ENCODE measurements at places on chromosomes 7 and 10. TPM values are rescaled to one million over a fixed set of nuclear protein-coding genes. Genes with fewer than 3 reads are reported as not detected.

POU6F2 gene
- 0.27 TPM for total RNA-seq

POM121C gene
- total RNA-seq, result 87.7 TPM

SORBS1 gene
- 0.43 TPM for total RNA-seq

AGAP6 gene
- total RNA-seq, result 22.5 TPM

ARL5B gene
- total RNA-seq, result 26.1 TPM

GIMAP1 gene
- total RNA-seq, result 3.9 TPM

KCNMA1 gene
- total RNA-seq, result 0.14 TPM

OR2A42 gene
- total RNA-seq, result 0.09 TPM

PRTFDC1 gene
- total RNA-seq, result 0.11 TPM

DNA sequence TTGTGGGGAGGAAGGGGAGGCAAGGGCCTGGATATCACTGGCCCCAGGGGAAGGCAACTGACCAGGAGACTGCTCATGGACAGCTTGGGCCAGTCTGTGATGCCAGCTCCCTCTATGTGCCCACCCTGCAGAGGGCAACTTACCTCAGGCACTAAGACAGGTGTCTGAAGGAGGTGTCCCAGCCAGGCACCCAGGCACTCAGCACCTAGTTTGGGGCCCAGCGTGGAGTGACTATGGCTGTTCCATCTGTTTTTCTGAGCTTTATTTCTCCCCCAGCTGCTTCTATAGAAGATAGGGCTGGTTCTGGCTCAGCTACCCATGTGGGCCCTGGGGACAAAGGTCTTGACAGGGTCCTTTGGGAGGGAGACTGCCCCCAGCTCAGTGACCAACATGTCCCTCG, 150.6 kb upstream of the PCBD1 start:
- no peak overlapping the region for H3K4me3 ChIP-seq
- no peak for DNase-seq
- no peaks in the 10 kb centered on the region for H3K36me3 ChIP-seq
- H3K4me1 ChIP-seq, result no peaks in the 10 kb centered on the region
- no peak overlapping the region for H3K27ac ChIP-seq

- no peak overlapping the region for H3K4me3 ChIP-seq
- H3K36me3 ChIP-seq, result no peaks in the 10 kb centered on the region
- H3K27ac ChIP-seq, result no peak overlapping the region
These were observed 51.2 kb upstream of the PALS2 start for GRCh38 chr7:24521917-24522623.

- no peaks in the 10 kb centered on the region for H3K4me1 ChIP-seq
- H3K27ac ChIP-seq, result no peak overlapping the region
- no peaks in the 10 kb centered on the region for H3K36me3 ChIP-seq
- no peak overlapping the region for H3K4me3 ChIP-seq
- no peak for DNase-seq
- H3K27me3 ChIP-seq, result no peaks in the 10 kb centered on the region
These were observed 140.0 kb upstream of the PHYHIPL start for GRCh38 chr10:59036311-59037017.

DNA sequence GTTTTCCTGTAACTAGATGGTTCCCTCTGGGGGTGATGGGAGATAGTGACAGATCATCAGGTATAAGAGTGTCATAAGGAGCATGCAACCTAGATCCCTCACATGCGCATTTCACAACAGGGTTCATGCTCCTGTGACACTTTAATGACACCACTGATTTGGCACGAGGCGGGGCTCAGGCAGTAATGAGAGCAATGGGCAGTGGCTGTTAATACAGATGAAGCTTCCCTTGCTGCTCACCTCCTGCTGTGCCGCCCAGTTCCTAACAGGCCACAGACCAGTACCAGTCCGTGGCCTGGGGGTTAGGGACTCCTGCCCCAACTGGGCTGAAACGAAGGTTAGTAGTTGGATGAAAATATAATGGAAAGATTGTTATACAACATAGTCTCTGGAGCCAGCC, 201.6 kb upstream of the LRRN3 start:
- peaks cover 3% of the 10 kb centered on the region for H3K36me3 ChIP-seq
- H3K27me3 ChIP-seq, result no peaks in the 10 kb centered on the region
- peaks cover 3% of the 10 kb centered on the region for H3K4me1 ChIP-seq
- H3K4me3 ChIP-seq, result no peak overlapping the region
- DNase-seq, result no peak
- no peak overlapping the region for H3K27ac ChIP-seq

DNA sequence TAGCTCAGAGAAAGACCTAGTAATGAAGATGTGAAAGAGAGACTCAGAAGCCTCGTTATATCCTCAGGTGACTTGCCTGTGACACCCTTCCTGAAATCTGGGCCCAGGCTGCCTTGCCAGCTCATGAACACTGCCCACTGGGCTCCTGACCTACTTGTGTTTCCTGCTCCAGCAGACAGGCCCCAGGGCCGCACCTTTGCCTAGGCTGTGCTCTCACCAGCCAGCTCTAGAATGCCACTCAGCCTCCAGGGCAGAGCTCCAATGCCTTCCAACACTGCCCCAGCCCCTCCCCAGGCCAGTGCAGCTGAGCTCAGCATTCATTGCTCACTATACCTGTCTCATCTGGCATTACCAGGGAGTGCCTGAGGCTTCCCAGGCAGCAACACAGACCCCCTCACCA, 94.3 kb downstream of the DLG5 start:
- H3K4me3 ChIP-seq, result no peak overlapping the region
- peaks cover 12% of the 10 kb centered on the region for H3K4me1 ChIP-seq
- no peaks in the 10 kb centered on the region for H3K27me3 ChIP-seq
- DNase-seq, result no peak
- H3K36me3 ChIP-seq, result no peaks in the 10 kb centered on the region

DNA sequence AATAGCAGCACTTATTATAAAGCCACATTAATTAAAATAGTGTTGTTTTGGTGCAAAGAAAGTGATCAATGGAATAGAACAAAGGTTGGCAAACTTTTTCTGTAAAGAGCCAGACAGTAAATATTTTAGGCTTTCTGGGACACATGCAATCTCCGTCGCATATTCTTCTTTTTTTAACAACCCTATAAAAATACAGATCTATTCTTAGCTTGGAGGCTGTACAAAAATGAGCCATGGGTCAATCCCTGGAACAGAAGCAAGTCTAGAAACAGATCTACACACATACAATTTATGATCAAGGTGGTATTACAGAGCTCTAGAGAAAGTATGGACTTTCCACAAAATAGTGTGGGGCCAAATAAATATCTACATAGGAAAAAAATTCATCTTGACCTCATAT, 71.8 kb downstream of the ARHGAP21 start:
- H3K27ac ChIP-seq, result no peak overlapping the region
- no peaks in the 10 kb centered on the region for H3K27me3 ChIP-seq
- DNase-seq, result no peak
- no peak overlapping the region for H3K4me3 ChIP-seq
- peaks cover 14% of the 10 kb centered on the region for H3K4me1 ChIP-seq

GRCh38 chr7:6157685-6158423, 114.6 kb downstream of the CYTH3 start:
- H3K4me3 ChIP-seq, result no peak overlapping the region
- H3K27ac ChIP-seq, result no peak overlapping the region
- no peak for DNase-seq
- peaks cover 61% of the 10 kb centered on the region for H3K36me3 ChIP-seq

DNA sequence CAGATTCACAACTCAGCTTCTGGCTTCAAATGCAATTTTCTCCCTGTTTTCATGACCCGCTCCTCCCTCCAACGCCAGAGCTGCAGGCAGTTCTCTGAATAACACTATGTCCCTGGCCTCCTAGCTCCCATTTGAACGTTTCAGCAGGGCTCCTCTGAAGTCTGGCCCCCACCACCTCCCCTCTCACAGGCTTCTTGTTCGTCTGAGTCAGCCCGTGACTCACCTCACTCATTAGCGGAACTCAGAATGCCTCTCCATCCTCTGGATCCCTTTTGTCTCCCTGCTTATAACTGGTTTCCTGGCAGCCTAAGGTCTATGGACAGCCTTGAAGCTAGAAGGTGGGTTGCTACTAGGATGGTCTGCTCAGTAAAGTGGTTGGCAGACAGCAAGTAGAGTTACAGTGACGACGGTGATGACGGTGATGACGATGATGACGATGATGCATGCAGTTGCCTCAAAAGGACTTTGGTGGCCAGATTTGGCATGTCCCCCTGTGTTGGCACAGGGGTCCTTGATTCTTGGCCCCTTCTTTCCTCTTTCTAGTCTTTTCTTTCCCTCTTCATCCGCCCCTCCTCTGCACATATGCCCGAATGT, 83.3 kb upstream of the MKLN1 start:
- no peaks in the 10 kb centered on the region for H3K36me3 ChIP-seq
- no peaks in the 10 kb centered on the region for H3K4me1 ChIP-seq
- H3K27me3 ChIP-seq, result peaks cover 5% of the 10 kb centered on the region
- no peak for DNase-seq
- no peak overlapping the region for H3K4me3 ChIP-seq

DNA sequence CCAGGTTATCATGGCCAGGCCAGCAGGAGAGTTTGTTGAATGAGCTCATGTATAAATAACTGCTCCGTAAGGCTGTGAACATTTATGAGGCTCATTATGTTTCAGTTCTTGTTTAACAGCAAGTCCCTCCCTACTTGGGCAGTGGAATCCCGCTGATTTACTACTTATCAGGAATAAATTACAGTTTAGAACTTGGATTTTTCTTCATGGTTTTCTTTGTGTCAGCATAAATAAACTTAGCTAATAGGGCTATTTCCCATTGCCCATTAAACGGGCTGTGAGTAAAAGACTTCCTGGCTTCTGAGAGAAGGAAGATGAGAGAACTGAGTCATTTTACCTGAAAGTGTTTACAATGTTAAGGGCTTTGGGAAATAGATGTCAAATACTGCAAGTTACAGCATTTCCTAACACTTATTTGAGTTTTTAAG, 701.6 kb upstream of the ANKRD30A start:
- DNase-seq, result no peak
- H3K36me3 ChIP-seq, result no peaks in the 10 kb centered on the region
- H3K4me3 ChIP-seq, result no peak overlapping the region
- H3K27me3 ChIP-seq, result no peaks in the 10 kb centered on the region

DNA sequence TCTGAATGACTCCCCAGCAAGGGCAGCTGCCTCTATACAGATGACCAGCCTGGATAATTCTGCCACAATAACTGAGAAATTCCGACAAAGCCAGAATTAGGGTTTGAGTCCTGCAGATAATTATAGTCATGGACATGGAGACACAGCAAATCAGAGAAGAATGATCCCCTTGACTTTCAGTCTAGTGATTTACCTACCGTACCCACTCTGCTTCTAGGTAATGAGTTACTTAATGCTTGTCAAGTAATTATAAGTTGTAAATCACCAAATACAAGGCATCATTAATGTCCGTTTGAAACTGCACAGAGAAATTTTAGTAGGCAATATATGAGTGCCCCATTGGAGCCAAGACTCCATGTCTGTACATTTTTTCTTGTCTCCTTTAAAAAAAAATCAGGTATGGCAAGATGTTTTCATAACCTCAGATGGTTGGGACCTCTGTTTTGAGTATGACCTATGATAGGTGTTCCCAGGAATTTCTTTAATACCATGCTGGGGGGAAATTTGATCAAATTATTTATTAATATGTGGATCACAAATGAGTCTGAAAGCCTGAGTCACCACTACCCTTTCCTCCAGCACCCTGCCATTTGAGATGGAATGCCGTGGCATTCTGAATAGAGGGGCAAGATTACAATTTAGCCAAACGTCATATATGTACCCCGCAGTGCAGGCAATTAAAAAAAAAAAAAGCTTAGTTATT, 5.5 kb upstream of the ARID5B start:
- peaks cover 42% of the 10 kb centered on the region for H3K4me1 ChIP-seq
- no peaks in the 10 kb centered on the region for H3K27me3 ChIP-seq
- H3K36me3 ChIP-seq, result no peaks in the 10 kb centered on the region

GRCh38 chr10:76641215-76641614, 996.4 kb downstream of the KCNMA1 start:
- no peak for DNase-seq
- no peak overlapping the region for H3K4me3 ChIP-seq
- H3K27ac ChIP-seq, result no peak overlapping the region

DNA sequence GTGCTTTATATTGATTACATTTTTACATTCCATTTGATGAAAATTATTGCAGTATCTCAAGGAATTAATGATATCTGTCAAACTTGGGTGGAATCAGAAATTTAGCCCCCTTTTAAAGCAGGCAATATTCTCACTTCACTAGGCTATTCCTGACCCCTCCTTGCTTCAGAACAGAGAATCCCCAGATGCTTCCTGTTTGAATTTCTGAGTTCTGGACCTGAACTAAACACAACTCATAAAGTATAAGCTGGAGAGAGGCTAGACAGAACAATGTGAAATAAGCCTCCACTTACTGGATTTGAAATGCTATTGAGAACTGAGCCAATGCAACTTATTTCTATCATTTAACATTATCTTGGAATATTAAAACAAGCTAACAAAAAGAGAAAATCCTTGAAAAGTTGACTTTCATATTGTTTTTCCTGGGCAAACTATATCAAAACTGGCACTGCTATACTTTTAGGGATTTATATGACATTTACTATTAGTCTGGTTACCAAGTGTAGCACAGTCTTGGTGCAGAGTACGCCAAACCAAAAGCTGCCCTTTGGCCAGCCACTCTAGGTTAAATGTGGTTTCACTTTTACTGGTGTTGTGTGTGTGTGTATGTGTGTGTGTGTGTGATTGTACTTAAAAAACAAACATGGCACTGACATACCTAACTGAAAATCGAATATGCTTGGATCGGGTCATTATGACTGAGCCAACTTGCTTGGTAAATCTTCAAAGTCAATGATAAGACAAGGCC, 19.0 kb upstream of the AGMO start:
- no peaks in the 10 kb centered on the region for H3K36me3 ChIP-seq
- no peaks in the 10 kb centered on the region for H3K27me3 ChIP-seq

GRCh38 chr10:33421789-33422462, 87.5 kb upstream of the NRP1 start:
- H3K27me3 ChIP-seq, result peaks cover 26% of the 10 kb centered on the region
- no peak for DNase-seq
- no peaks in the 10 kb centered on the region for H3K4me1 ChIP-seq
- no peak overlapping the region for H3K27ac ChIP-seq
- H3K36me3 ChIP-seq, result no peaks in the 10 kb centered on the region

- no peak for DNase-seq
- H3K4me3 ChIP-seq, result no peak overlapping the region
- no peaks in the 10 kb centered on the region for H3K27me3 ChIP-seq
- peaks cover 10% of the 10 kb centered on the region for H3K4me1 ChIP-seq
These were observed 45.9 kb downstream of the SVIL start for GRCh38 chr10:29588629-29589421.

DNA sequence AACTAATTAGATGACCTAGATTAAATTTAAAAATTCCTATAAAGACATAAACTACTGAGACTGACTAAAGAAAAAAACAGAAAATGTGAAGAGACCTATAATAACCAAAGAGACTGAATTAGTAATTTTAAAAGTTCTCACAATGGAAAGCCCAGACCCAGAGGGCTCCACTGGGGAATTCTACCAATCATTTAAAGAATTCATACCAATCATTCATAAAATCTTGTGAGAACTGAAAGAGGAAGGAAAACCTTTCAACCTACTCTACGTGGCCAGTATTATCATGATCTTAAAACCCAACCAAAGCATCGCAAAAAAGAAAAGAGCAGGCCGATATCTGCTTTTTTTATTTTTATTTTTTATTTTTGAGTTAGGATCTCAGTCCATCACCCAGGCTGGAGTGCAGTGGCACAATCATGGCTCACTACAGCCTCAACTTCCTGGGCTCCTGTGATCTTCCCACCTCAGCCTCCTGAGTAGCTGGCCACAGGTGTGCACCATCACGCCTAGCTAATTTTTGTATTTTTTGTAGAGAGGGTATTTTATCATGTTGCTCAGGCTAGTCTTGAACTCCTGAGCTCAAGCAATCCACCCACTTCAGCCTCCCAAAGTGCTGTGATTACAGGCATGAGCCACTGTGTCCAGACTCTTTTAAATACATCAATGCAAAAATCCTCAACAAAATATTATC, 48.6 kb downstream of the DGKI start:
- no peak for DNase-seq
- H3K4me1 ChIP-seq, result no peaks in the 10 kb centered on the region
- no peak overlapping the region for H3K27ac ChIP-seq
- no peak overlapping the region for H3K4me3 ChIP-seq
- no peaks in the 10 kb centered on the region for H3K36me3 ChIP-seq
